CD4-positive, alpha-beta T cell treated with Interleukin-12 subunit alpha and Interleukin-12 subunit beta, for 1 hour (primary cell): ENCODE measurements at places on chromosomes 13 and 19.

- no peak for DNase-seq
These were observed 1320.2 kb upstream of the PCDH9 start for GRCh38 chr13:68550330-68550729.

DNA sequence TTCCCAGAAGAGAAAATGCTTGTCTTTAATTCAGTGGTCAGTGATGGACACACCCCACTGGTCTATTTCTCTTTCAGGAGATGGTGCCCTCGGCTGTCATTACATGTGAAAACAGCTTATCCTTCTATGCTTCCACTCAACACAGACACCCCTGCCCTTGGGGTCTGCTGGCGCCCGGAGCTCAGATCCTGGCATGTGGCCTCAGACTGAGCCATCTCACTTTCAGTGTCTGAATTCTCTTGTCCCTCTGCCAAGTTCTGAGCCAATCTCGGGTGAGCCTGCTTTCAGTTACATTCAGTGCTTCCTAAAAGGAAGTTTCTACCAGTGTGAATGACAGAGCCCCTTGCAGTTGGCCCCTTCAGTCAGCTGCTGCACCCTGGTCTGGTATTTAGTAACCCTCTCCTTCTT lies 293.6 kb downstream of the DNAJC15 start:
- DNase-seq, result no peak

- DNase-seq, result no peak
These were observed 683.8 kb upstream of the ATXN8OS start for GRCh38 chr13:69423844-69424243.

GRCh38 chr13:95301183-95301967 lies at the start of gene ABCC4:
Gene ABCC4, minus strand, starts transcription at chr13:95301451. Its CDS starts 137 bp downstream, at chr13:95301314.
- DNase-seq, result peak; percentile 46

DNA sequence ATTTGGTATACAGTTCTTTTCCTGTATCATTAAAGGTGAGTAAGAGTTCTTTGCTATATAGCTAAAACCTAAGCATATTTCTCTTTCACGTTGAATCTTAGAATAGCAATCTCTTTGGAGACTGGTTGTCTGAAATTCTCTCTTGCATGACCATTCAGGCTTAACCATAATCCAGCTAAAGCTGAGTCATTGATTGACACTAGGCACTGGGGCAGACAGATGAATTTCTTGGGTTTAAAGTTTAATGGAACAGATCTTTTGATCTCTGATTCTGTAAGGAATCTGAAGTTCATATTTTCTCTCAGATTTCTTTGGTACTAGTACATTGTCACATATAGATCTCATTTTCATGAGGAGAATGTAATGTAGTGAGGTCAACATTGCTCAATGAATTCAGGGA lies 397.3 kb upstream of the MIR17HG start:
- DNase-seq, result no peak

DNA sequence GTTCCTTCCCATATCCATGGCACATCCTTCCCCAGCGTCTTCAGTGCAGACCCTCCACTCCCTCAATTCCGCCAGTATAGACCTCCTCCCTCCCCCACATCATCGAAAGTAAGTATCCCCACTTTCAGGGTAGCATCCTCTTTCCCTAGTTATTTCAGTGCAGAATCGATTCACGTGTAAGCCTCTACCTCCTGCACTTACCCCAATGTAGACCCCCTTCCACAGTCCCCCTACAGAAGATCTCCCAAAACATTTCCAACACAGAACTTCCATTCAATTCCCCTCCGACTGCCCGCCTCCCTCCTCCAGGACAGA lies 664 bp downstream of the IRF3 start:
- DNase-seq, result no peak

- peak; percentile 24 for DNase-seq
These were observed 624 bp downstream of the SAFB start for GRCh38 chr19:5623397-5624017.

DNA sequence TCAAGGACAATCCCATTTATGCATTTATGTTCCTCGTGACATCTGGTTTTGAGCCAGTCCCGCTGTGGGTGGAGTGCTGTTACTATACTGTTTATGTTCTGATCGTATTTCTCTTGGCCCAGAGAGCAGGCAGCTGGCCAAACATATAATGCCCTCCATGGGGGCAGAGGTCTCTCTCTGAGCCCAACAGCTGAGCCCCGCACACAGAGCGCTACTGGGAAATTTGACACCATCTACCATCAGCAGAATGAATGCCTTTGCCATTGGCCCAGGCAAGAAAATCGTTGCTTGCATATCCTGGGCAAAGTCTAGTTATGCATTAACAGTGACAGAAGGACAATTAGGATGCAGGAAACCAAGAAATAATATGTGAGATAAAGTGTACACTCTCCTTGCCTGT lies 126.8 kb upstream of the CACNA1A start:
- no peak for DNase-seq

DNA sequence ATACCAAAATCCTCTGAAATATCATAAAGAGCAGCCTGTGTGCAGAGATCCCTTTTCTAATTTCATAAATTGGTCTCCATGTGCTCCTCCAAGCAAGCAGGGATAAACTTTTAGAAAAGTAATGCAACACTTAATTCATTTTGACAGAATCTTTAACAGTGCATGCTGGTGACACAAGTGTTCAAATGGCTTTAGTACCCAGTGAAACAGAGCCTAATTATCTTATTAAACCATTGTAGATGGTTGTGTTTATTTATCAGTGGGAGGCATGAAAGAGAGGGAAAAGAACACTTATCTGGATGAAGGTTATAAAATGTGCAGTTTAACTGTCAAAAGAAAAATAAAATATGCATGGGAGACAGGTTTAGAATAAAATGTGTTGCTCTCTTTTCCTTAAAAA lies 945.0 kb upstream of the PCDH20 start:
- DNase-seq, result no peak

- DNase-seq, result no peak
These were observed 42.3 kb downstream of the ZNF493 start for GRCh38 chr19:21439201-21439751.

GRCh38 chr13:113152984-113153809 lies 5.3 kb upstream of the PROZ start:
- no peak for DNase-seq

- DNase-seq, result no peak
These were observed 1048.6 kb downstream of the PCDH17 start for GRCh38 chr13:58680115-58680514.

DNA sequence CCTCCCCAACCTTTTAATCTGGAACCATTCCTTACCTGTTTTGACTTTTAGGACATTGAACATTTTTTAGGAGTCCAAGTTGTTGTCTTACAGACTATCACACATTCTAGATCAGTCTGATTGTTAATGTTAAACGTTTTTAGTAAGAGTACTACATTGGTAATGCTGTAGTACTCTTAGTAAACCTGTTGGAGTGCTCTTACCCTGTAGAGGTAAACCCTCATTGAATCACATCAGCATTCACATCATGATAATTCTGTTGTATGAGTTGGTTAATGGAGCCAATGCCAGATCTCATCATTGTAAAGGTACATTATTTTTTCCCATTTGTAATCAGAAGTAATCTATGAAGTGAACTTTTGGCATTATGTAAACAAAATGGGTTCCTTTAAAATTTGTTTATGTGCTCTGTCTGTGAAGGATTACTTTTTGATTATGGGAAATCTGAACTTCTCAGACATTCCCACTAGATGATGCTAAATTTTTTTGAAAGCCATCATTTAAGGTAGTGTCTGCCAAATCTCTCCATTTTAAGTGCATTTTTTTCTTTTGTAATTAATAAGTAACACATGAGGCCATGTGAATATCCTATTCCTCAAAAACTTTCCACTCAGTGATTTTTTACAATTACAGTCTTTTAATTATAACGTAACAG lies 55.2 kb downstream of the VWA8 start:
- peak; percentile 47 for DNase-seq

DNA sequence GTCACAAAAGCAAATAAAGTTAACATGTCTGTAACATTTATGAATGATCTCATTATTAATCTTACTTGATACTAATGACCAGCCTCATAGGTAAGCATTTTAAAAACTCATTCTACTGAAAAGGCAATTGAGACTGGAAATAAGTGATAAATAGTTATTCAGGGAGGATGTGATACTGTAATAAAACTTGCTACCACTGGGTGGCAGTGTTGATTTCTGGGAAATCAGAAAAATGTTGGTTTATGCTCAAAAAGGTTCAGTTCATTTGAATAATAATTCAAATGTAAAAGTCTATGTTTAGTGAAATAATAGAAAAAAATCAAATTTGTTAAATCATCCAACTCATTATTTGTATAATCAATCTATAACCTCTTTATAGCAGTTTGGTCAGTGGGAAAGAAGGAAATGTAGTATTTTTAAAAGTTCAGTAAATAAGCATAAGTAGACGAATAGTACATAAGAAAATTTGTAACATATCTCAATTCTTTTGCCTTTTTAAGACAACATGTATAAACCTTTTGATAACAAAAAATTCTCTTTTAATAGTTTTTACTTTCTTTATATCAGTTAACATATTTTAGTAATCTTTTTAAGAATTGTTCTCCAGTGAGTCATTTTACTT lies 9.6 kb downstream of the ABHD13 start:
- DNase-seq, result peak; percentile 66

- no peak for DNase-seq
These were observed 438.6 kb downstream of the KLF5 start for GRCh38 chr13:73497430-73497829.

GRCh38 chr19:17076543-17076991 lies 990 bp downstream of the MYO9B start:
- DNase-seq, result no peak

- DNase-seq, result peak; percentile 4
These were observed 13.2 kb downstream of the ADGRE3 start for GRCh38 chr19:14661372-14661924.

DNA sequence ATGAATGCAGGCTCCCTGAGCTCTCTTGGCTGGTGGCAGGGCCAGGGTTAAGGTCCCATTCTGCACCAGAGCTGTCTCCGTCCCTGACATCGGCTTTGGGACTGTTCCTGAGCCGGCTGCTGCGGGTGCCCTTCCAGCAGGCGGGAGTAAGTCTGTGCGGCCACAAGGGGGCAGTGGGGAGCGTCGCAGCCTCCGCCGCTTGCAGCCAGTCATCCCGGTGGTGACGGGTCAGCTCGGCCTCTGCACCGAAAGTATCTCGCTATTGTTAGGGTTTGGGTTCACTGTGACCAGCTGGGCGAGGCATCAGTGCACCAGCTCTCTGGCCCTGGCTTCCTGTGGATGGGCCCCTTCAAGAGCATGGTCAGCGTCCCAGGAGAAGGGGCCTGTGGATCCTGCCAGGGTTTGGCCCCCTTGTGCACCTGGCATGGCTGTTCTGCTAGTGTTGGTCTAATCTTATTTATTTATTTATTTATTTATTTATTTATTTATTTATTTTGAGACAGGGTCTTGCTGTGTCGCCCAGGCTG lies 15.1 kb downstream of the NDUFB7 start:
- DNase-seq, result peak; percentile 78

- DNase-seq, result no peak
These were observed 628 bp upstream of the SLC17A7 start for GRCh38 chr19:49441960-49442350.

DNA sequence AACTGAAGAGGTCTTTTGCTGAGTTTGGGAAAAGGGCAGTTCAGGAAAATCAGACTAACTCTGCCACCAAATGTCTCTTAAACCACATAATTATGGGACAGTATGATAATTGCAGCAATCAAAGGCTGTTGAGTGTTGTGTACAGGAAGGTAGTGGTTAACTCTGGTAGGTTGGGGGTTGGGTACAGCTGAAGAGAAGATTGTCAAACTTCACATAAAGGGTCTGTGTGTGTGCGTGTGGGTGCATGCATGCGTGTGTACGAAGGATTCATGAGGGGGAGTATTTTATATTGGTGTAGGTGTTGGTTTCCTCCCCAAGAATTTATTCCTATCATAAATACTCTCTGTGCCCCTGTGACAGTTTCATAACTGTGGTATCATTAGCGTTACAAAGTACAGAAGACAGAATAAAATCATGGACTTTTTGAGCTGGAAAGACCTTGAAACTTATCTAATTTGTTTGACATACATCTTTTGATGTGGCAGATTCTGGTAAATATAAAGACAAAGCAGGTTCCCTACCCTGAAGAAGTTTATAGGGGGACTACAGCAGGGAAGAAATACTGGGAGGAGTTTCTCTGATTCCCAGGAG lies 94.1 kb downstream of the PCCA start:
- DNase-seq, result no peak

DNA sequence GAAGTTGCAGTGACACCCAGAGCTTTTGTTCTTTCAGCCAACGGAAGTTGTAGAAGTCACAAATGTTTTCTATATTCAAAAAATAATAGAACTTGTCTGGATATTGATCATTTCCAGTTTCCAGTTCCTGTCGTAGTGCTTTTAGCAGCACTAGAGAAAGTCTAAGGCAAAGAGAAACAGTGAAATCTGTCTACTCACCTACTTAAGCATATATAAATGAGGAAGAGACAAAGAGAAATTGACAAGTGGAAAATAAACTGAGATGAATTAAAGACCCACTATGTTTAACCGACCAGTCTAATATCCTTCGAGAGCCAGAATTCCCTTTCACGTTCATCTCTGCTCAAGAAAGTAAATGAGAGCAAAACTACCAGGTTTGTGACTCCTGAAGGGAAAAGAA lies 36.7 kb downstream of the DACH1 start:
- DNase-seq, result no peak

GRCh38 chr19:38387550-38388348 lies at the start of gene GGN:
Gene GGN, minus strand, starts transcription at chr19:38388034. Its CDS starts 773 bp downstream, at chr19:38387261.
- DNase-seq, result peak; percentile 88

DNA sequence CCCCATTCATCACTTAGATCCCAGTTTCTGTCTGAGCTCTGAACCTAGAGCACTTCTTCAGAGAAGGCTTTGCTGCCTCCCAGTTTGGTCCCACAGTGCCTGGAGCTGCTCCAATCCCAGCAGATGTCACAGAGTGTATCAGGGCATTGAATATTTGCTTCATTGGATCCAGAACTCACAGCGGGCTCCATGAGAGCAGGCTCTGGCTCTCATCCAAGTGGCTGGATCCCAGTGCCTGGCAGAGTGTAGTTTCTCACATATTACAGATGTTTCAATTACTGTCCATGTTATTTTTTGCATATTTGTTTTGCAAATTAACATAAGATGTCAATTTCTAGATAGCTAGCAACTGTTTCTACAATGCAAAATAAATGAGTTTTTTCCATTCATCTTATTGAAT lies 50.6 kb downstream of the MYO16 start:
- no peak for DNase-seq

DNA sequence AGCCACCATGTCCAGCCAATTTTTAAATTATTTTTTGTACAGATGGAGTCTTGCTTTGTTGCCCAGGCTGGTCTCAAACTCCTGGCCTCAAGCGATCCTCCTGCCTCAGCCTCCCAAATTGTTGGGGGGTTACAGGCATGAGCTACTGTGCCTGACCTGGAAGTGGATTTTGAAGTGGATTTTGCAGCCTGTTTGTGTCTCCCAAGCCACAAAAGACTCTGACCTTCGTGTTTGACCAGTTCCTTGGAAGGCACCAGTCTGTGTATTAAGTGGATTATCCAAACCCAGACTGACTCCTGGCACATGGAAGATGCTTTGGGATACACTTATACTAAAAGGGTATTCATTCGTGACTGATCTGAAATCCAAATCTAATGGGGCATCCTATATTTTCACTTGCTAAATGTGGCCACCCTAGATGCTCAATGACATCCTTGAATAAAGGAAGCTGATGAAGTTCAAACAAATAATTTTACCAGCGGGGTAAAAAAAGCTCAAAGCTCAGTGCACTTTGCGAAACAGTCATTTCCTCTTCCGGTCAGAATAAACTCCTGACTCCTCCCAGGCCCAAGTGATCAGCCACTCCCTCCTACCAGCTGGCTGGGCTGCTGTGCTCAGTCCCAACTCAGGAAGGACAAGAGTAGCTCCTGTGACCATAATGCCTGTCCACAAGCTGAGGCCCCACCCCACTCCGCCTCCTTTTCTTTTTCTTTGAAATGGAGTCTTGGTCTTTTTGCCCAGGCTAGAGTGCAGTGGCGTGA lies 32.6 kb upstream of the GATAD2A start:
- peak; percentile 71 for DNase-seq
